CD4-positive, alpha-beta T cell treated with Interleukin-1 beta for 1 hour (primary cell): ENCODE measurements at places on chromosomes 3 and 15.

GRCh38 chr15:67080118-67080899, 14.9 kb downstream of the SMAD3 start:
- no peak for DNase-seq

DNA sequence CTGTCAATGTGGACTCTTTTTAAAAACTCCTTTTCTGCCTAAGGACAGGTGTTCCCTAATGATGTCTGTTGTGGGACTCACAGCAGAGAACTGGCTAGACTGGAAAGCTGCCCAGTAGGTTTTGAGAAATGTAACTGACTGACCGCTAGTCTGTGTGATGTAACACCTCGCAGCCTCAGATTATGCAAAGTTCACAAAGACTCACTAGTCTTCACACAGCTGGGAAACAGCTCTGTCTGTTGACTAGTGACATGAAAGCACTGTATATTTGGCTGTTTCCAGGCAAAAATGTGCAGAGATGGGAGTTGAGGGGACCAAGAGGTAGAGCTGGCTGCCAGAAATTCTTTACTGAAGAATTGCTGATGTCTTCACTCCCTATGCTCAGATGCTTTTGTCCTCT, 10.3 kb downstream of the PDZRN3 start:
- no peak for DNase-seq

- no peak for DNase-seq
Measured at GRCh38 chr15:56831467-56832005, 86.9 kb upstream of the TCF12 start.

- DNase-seq = no peak
Measured at GRCh38 chr3:159796744-159797143, 191.9 kb upstream of the IL12A start.

DNA sequence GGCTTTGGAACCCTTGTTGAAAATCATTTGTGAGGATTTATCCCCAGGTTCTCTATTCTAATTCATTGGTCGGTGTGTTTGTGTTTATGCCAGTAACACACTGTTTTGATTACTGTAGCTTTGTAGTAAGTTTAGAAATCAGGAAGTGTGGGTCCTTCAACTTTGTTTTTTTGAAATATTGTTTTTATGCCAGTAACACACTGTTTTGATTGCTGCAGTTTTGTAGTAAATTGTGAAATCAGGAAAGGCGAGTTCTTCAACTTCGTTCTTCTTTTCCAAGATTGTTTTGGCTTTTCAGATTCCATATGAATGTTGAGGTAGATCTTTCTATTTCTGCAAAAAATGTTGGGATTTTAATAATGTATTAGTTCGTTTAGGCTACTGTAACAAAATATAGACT, 314.6 kb downstream of the RPLP1 start:
- DNase-seq = no peak

- DNase-seq = no peak
Measured at GRCh38 chr15:68061602-68062001, 7.5 kb downstream of the PIAS1 start.

DNA sequence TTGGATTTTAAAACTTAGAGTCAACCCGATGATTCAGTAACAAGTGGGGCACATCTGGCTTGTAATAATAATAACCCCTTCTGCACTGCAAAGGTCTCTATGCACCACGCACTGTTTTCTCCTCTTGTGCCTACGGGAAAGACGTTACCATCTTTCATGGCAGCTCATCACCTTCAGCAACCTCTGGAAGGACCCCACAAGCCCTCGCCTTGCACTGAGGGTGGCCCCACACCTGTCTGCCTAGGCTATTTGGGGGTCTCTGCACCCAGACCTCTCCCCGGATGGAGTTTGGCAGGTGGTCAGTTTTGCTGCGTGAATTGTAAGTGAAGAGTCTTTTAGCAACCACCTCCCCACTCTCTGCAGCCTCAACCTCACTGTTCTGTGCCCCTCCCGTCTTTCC, 138.6 kb upstream of the MEF2A start:
- no peak for DNase-seq

- no peak for DNase-seq
Measured at GRCh38 chr3:109073116-109073515, 44.8 kb downstream of the MORC1 start.

DNA sequence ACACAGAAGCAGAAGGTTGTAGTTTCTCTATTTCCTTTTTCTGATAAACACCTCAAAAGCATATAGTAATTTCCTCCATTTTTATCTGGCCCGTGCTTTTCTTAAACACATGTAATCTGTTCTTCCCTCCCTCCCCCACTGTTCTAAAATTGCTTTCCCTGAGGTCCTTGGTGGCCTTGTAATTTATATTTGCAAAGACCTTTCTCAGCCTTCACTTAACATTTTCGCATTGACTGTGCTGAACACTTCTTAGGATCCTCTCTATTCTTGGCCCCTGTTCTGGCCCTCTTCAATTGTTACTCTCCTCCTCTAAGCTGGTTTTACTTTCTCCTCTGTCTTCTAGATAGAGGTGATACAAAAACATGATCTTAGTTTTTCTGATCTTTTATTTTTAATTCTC, 28.3 kb downstream of the GAP43 start:
- no peak for DNase-seq

- DNase-seq = no peak
Measured at GRCh38 chr3:185024966-185025365, 127.9 kb downstream of the C3orf70 start.

DNA sequence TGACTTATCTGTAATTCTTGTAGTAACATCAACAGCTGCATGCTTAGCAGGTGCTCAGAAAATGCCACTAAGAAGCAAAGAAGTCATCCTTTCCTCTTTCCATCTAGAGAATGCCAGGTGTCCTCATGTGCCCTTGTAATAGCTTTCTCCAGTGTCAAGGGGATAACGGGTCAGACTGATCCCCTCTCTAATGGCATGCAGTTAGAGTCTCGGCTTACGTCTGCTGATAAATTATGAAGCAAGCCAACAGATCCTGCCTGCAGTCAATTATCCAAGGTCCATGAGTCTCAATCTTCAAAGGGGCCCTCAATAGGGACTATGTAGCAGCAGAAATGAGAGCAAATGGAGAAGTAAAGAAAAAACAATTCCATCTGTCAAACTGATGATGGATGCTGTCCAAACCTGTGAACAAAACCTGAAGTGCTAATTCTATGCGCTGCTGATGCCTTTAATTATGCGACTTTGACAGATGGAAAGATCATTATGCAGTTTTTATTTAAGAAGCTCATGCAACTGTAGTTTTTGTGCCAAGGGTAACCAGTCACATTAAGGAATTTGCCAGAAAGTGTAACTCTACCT, 162.8 kb upstream of the PEX5L start:
- DNase-seq = no peak

DNA sequence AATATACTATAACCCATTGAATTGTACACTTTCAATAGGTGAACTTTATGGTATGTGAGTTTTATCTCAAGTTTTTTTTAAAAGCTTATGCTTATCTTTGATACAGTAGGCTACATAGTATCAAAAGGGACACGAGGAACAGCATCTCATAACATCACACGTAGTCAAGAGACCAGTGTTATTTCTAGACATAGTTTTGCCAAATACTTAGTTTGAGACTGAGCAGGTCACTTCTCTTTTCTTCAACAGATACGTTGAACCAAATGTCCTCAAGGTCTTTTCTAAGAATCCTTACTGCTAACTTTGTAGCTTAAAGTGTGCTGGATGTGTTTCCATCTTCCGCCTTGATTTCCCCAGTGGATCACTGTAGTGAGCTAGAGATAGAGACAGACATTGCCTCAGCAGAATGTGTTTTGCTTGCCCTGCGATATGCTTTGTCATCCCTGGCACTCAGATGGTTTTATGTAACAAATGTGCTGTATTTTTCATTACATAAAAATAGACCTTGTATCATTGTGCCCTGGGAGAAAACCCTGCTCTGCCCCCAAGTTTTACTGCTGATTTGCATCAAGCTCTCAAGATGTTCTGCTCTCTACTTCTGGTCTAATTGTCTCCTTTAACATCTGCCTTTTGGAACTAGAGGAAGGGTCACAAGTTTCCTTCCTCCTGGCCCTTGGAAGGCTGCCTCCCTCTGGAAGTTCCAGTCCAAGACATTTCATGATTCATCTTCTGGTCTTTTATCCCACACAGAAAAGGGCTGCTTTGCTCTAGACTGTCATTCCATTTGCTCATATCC, 426.4 kb upstream of the RGMA start:
- no peak for DNase-seq

DNA sequence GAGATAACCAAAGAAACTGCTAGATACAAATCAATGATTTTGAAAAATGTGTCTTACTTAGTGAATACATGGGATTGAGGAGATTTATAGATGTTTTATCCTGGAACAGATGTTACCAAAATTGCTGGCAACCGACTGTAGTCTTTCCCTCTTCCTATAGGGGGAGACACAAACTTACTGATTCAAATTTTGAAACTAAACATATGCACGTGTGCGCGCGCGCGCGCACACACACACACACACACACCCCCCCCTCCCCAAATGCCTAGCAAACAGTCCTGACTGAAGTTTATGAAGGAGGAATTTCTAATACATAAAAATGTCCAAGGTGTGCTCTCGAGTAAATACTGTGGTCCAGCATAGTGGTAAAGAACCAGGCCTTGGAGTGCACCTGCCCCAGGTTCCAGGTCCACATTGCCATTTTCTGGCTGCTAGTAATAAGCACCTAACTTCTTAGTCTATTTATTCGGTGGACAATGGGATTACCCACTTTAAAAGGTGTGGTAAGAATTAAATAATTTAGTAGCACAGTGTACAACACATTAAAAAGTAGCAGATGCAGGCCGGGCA, 18.5 kb upstream of the C3orf62 start:
- DNase-seq = peak; percentile 28

GRCh38 chr15:70160803-70161565, 63.3 kb upstream of the TLE3 start:
- DNase-seq = no peak

DNA sequence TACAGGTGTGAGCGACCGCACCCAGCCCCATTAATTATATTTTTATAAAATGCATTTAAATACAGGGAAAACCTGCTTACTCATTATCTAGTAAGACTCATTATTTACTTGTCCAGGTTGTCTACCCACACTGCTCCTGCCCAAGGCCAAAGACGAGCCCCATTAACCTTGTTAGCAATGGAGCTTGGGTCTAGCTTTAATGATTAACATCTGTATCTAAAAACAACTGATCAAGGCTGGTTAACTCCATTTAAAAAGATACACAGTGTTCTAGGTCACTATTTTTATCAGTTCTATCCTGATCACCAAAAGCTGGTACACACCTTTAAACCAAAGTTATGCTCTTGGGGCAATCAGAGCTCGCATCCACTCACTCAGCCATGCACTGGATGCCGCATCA, 10.4 kb upstream of the NCKIPSD start:
- DNase-seq = no peak

- DNase-seq = no peak
Measured at GRCh38 chr3:16461463-16462245, 51.8 kb downstream of the RFTN1 start.

GRCh38 chr3:133829310-133829707, 23.7 kb downstream of the SRPRB start:
- DNase-seq = no peak

- no peak for DNase-seq
Measured at GRCh38 chr3:65867463-65868210, 171.1 kb downstream of the MAGI1 start.

DNA sequence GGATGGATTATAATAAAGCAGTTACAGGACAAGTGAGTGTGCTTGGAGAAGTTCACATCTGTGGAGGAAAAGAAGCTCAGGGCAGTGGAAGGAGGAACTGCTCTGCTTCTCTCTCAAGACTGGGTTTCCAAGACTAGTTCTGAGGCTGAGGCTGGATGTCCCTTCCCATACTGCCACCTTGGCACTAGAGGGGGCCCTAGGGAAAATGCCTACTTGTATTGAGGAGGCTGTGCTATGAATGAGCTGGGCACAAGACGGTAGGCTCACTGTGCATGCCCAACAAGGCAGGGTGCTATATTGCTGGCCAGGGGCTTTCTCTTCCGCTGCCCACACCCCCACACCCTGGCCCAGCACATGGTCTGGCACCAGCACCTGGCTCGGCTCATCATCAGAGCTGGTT, 65.2 kb downstream of the SLCO2A1 start:
- DNase-seq = no peak

DNA sequence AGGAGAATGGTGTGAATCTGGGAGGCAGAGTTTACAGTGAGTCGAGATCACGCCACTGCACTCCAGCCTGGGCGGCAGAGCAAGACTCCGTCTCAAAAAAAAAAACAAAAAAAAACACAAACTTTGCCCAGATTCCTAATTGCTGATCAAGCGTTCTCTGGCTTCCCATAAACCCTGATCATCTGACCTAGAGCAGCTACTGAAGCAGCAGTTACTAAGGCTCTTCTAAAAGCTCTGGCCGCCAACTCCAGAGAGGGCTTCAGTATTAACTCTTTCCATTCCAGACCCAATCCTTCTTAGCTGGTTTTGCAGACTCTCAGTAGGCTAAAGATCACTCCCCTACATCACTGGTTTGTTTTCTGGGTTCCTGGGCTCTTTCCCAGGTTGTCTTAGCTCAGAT, 201.6 kb downstream of the IGSF11 start:
- no peak for DNase-seq

GRCh38 chr3:152197937-152198336, 70.8 kb upstream of the MBNL1 start:
- DNase-seq = peak; percentile 42

DNA sequence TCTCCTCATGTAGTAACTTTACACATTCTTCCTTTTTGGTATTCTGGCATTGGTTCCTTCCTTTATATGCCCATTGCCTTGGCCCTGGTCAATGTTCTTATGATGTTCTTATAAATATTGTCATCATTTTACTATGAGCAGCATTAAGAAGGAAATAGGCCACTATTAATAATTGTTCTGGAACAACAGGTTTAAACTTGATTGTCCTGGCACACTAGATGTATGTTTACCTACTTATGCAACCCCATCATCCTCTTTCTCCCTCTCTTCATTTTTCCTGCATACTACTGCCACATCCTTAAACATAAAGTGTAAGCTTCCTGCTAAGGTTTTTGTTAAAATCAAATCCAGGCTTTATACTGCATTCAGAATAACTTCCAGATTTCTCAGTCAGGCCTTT, 114.7 kb downstream of the THRB start:
- DNase-seq = no peak

GRCh38 chr3:73499787-73500186, 125.0 kb downstream of the PDZRN3 start:
- no peak for DNase-seq

DNA sequence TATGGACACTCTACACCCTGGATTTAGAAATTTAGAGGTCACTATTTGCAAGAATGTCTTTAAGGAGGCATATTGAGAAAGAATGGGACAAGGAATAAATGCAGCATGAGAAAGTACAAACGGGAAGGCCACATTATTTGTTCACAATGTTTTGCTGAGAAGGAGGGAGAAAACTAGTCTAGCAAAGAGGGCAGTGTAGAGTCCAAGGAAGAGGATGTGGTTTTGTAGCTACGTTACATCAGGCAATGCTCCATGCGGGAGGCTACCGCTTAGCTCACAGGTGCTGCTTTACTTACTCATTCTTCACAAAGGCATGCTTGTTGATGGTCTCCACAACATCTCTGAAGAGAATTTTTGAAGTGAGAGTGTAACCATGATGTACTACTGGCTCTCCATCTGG, 191.1 kb downstream of the PLCH1 start:
- no peak for DNase-seq
